ENCODE measurements at places on chromosomes 4 and X. TPM values are rescaled to one million over a fixed set of nuclear protein-coding genes. Genes with fewer than 3 reads are reported as not detected.

LRCH2 gene
- total RNA-seq, result 8.6 TPM

DNA sequence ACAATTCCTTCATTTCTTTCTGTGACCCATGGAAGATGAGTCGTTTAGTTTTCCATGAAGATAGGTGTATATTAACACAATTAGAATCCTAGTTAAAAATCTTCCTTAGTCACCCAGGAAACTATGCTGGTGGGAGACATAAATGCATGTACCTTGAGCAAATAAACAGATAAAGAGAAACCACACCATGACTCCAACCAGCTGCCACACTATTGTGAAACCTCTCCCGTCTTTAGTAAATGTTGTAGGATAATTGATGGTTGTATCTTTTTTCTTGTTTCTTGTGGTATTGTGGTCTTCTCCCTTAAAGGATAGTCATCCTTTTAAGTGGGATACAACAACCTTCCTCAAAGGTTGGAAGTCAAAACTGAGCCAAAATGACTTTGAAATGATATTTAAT lies 103.8 kb upstream of the LEF1 start:
- no peaks in the 10 kb centered on the region for H3K36me3 ChIP-seq
- DNase-seq, result no peak
- no peak overlapping the region for H3K4me3 ChIP-seq
- no peaks in the 10 kb centered on the region for H3K4me1 ChIP-seq
- H3K27ac ChIP-seq, result no peak overlapping the region

DNA sequence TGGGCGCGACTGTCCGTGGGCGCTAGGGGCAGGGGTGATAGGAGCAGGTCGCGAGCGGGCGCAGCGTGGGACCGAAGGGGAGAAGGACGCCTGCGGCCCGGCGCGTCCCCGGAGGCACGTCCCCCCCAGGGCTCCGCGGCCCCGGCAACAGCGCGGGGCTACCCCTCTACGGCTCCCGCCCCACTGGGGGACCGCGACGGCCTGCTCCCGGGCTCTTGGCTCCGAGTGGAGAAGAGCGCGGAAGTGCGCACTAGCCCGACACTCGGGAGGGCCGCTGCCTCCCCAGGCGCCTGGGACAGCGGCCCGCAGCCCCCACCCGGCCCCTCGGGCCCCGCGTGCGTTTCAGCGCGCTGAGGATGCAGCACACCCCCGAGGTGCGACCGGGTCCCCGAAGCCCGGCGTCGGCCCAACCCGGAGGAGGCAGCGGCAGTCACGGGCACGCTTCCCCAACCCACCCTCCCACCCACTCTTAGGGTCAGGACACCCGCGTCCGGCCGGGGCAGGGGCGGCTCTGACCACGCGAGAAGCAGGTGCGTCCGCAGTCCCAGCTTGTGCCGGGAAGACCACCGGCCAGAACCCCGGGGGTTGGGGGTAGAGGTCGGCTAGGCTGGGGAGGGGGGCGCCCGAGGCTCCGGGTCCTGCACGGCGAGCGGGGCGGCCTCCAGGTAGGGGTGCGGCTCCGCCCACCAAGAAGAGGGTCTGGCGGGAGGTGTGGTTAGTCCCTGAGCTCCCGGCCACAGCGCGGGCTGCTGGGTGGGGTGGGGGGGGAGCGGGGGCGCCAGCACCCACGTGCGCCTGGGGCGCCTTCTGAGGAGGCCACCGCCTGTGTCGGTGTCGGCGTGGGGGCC lies 18.5 kb upstream of the NAT8L start:
- no peak for DNase-seq
- peaks cover 7% of the 10 kb centered on the region for H3K27me3 ChIP-seq
- H3K4me1 ChIP-seq, result peaks cover 6% of the 10 kb centered on the region

DNA sequence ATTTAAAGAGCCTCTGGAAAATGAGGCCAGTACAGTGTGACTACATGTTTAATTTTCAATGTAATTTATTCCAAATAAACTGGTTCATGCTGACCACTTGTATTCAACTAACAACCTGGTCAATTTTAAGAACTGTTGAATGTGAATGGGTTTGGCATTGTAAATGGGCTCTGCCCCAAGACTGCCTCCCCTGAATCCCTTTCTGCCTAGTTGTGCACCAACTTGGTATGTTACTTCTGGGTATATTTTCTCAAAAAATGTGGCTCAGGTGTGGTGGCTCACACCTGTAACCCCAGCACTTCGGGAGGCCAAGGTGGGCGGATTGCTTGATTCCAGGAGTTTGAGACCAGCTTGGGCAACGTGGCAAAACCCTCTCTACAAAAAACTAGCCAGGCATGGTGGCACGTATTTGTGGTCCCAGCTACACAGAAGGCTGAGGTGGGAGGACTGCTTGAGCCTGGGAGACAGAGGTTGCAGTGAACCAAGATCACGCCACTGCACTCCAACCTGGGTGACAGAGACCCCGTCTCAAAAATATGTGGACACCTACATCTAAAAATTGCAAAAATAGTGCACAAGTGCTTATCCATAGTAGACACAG lies 7.2 kb downstream of the RPL9 start:
- no peaks in the 10 kb centered on the region for H3K27me3 ChIP-seq
- H3K4me3 ChIP-seq, result no peak overlapping the region
- DNase-seq, result no peak
- peaks cover 62% of the 10 kb centered on the region for H3K36me3 ChIP-seq
- peaks cover 19% of the 10 kb centered on the region for H3K4me1 ChIP-seq
- H3K27ac ChIP-seq, result no peak overlapping the region
